ENCODE measurements at places on chromosomes 12 and 14. TPM values are rescaled to one million over a fixed set of nuclear protein-coding genes. Genes with fewer than 3 reads are reported as not detected.

DNA sequence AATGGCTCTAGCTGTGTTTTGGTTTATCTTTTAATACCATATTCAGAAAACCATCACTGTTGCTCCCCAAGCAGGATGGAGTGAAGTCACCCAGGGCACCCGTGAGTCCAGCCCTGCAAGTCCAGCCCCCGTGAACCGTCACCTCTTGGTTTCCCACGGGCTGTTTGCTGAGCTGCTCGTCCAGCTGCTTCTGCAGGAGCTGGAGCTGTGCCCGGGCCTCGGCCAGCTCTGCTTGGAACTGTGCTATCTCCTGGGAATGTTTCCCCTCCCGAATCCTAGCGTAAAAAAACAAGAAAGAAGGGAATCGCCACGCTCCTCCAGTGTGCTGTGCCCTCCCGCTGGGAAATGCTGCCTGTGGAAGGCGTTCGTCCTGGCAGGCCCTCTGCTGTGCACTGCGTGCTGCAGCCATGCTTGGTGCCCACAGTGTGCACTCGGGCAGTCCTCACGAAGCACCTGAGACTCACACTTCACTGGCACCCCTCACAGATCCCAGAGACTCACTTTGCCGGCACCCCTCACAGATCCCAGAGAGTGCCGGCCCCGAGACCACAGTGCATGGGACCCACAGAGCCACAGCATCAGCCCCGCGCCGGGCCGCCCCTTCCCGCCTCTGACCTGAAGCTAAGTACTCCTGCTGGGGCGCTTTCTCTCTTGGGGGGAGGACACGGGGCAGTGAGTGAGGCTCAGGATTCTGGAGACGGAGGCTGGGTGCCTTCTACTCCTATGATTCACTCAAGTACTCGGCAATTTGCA is 15.4 kb upstream of the ANKLE2 start:
- no peak for DNase-seq

Gene PAX9
- not detected for total RNA-seq

GRCh38 chr12:3381059-3382047 is 109.7 kb upstream of the PRMT8 start:
- peak; percentile 34 for DNase-seq

- DNase-seq = no peak
These were observed 14.9 kb upstream of the TTC7B start for GRCh38 chr14:90830931-90831701.

DNA sequence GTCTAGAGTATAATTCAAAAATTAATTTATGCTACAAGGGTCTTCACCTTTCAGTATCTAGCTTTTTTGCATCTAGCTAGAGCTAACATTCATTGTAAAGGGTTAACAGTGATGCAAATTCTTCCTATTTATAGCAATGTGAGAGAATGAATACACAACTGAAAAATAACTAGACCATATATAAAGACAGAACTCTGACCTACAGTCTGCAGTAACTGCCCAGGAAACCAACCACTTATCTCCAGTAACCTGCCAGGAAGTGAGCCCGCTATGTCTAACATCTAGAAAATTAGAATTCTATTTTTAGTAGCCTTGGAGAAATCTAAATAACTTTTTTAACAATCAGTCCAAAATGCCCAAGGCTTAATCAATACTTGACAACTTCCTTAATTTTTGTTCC is 1021.9 kb downstream of the LRFN5 start:
- DNase-seq = no peak

- DNase-seq = no peak
These were observed 43.5 kb downstream of the C14orf132 start for GRCh38 chr14:96082420-96083300.

GRCh38 chr12:93453633-93454032 is 11.9 kb upstream of the UBE2N start:
- DNase-seq = no peak

DNA sequence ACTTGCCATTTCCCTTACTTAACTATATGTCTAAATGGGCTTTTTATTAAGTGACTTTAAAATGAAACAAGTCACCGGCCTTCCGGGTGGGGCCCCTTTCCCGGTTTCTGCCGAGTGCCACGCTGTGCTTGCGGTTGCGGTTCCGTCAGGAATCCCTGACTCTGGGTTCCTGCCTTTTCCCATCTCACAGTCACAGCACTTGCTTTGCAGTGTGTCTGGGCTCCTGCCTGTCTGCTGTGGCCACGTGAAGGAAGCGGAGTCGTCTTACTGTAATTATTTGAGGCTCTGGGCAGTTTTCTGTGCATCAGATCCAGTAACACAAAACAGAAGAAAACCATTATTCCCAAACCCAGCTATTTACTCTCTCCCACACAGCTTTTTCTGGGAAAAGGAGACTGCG is 44.0 kb upstream of the FRMD6 start:
- peak; percentile 97 for DNase-seq

- DNase-seq = no peak
These were observed 8.6 kb downstream of the SPRYD4 start for GRCh38 chr12:56476972-56477432.

Data from RPMI7951 (cell line).